Stimulated activated CD4-positive, alpha-beta T cell treated with anti-CD3 and anti-CD28 coated beads, Interleukin-4, amount 100 ng/mL, for 24 hours (primary cell): ENCODE measurements at places on chromosomes 4 and X.

GRCh38 chrX:8306291-8306925 lies 135.3 kb upstream of the VCX2 start:
- no peak for DNase-seq

DNA sequence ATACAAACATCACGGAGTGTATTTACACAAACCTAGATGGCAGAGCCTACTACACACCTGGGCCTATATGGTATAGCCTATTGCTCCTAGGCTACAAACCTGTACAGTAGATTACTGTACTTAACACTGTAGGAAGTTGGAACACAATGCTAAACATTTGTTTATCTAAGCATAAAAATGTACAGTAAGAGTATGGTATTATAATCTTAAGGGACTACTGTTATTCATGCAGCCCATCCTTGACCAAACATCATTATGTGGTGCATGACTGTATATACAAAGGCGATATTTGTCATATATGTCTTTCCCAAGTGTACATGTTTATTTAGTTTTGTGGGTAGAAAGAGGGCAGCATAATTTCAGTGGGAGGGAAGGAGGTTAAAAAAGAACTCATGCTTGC lies 177.7 kb upstream of the FSTL5 start:
- no peak for DNase-seq

DNA sequence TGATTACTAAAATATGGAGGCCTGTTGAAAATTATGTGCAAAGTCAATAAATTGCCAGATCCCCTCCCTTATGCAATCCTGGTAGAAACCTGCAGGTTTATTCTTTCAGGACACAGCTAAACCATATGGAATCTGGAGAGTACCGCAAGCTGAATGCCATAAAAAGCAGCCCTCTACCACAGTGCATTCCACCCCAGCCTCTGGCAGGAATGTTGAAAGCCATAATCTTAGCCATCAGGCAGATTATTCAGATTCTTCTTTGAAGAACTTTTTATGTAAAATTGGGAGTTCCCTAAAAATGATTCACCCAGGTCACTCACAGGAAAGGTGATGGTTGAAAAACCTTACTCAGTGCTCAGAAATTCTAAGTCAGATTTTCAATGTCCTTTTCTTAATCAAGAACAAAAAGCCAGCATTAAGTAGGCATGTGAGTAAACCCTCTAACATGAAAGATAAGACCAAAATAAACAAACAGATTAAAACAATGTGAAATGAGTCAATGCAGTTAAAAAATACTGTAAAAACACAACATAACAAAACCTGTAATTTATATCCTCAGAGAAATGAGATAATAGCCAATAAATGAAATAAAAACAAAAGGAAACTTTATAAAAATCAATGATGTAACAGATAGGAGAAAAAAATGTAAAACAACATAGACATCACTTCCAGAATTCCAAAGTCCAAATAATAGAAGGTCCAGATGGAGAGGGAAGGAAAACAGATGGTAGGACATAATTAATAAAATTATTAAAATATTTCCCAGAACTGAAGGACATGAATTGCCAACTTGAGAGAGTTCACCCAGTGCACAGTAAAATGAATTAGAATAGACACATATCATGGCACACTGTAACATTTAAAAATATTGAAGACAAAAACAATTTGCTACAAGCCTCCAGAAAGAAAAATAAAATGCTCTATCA lies 226.9 kb downstream of the FSTL5 start:
- no peak for DNase-seq

- DNase-seq, result no peak
These were observed 249.4 kb downstream of the ARHGAP10 start for GRCh38 chr4:147981305-147981704.

- DNase-seq, result no peak
These were observed 41.8 kb upstream of the MAML3 start for GRCh38 chr4:140195806-140196205.

DNA sequence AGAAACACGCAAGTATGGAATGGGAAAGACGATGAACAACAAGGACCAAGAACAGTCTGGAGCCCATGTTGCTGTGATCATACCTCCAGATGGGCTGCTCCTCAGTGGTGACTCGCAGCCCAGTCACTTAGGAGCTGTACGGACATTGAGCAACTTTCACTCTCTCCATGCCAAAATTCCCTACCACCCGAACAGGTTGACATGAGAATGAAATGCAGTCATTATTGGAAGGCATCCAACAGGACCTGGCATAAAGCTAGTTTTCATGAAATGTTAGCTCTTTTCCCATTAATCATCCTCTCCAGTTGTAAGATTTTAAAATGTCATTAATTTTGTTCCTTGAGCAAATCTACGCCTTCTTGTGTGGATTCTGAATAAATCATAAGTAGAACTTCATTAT lies 82.7 kb upstream of the GPM6B start:
- no peak for DNase-seq

DNA sequence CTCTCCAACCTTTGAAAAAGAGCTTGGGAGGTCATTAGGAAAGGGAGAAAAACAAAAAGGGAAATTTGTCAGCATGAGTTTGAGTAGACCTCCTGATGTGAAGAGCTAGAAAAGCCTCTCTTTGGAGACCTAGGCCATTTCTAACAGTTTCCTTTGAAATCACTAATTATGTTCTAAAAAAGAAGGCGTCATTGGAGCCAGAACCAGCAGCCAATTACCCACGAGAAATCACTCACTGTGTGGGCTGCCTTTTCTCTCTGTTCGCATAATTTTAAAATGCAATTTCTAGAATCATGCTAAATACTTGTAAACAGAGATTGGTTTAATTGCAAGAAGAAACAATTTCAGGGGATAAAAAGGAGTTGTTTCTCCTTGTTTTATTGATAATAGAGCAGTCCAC lies 246.3 kb upstream of the GATB start:
- no peak for DNase-seq

- DNase-seq, result no peak
These were observed 103.0 kb upstream of the MAML3 start for GRCh38 chr4:140256941-140257340.

DNA sequence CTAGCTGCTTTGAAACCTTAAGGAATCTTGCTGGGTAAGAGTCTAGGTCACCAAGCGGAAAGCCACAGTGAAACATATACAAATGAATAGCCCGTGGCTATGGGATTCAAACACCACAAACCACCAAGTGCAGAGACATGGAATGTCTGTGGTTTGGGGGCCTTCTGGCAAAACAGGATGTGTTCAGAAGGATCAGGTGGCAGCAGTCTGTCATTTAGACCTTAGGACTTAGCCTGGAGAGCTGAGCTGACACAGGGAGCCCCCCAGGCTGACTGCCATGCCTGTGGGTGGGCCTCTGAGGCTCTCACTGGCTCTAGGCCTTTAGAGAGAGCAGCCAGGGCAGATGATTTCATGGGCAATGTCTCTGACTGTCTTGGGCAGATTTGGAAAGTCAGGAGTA lies 225.6 kb downstream of the FBXW7 start:
- no peak for DNase-seq

GRCh38 chrX:101685923-101686322 lies 26.3 kb upstream of the ARMCX2 start:
- DNase-seq, result no peak

DNA sequence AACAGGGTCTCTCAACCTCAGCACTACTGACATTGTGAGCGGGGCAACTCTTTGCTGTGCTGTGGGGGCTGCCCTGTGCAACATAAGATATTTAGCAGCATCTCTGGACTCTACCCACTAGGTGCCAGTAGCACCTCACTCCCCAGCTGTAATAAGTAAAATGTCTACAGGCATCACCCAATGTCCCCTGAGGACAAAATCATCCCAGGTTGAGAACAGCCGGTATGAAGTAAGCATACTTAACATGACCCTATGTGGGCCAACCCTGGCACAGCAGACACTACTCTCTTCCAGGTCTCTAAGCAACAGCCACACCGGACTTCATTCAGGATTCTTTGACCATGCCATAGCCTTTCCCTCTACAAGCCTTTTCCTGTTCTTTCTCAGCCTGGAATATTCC lies 10.5 kb upstream of the MGST2 start:
- DNase-seq, result no peak

DNA sequence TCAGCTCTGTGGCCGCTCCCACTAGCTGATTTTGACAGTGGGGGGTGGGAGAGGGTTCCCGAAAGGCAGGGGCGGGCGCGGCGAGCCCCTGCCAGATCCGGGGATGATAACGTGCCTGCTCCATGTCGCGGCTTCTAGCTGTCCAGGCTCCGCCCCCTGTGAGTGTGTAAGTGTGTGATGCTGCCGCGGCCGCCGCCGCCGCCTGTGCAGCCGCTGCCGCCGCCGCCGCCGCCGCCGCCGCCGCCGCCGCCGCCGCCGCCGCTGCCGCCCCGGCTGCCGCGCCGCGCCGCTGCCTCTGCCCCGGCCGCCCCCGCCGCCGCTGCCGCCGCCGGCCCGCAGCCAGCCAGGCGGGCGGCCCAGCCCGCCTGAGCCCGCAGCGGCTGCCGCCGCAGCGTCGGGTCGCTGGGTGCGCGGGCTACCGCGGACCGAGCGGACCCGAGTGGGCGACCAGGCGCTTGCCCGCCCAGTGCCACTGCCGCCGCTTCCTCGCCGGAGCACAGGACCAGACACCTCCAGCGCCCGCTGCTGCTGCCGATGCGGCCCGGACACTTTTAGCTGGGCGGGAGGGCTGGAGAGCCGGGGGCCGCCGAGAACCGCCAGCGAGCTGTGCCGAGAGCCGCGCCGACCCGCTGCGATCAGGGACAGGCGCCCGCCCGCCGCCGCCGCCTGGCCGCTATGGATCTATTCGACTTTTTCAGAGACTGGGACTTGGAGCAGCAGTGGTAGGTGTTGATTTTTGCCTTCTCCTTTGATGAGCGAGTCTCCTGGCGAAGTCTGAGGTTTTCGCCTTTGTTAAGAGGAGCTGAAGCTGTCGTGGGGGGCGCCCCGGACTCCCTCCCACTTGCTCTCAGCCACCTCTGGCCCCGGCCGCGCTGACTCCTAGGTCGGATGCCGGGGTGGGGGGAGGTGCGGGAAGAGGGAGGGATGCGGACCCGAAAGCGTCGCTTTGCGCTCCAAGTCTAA lies at the start of gene AFF2:
Gene AFF2, plus strand, starts transcription at position 195 of the 963 bp plus-strand sequence. Its CDS starts 481 bp downstream, at position 676.
- DNase-seq, result peak; percentile 46

DNA sequence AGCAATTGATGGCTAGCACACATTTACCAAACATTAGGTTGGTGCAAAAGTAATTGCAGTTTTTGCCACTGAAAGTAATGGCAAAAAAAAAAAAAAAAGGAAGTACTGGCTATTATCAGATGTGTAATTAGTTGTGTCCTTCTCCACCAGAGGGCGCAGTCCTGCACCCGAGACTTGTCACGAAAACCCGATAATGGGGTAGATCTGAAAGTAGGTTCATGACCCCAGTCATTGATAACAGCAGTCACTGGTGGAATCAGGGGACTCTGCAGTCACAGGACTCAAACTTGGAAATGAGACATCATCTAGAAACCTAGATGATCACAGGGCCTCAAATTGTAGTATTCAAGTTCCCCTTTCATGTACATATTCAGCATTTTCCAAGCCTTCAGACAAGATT lies 13.1 kb upstream of the ACOT9 start:
- DNase-seq, result peak; percentile 65

DNA sequence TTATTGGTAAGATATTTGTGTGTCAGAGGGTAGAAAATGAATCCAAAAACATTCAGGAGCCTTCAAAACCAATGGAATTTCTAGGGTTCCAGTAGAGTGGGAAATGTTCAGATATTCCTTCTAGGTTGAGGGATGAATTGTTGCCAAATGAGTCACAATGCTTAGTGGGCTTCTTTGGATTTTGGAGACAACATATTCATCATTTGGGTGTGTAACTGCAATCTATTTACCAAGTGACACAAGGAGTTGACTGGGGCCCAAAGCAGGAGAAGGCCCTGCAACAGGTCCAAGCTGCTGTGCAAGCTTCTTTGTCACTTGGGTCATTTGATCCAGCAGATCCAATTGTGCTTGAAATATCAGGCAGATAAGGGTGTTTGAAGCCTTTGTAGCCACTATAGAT lies 551.5 kb upstream of the PITX2 start:
- no peak for DNase-seq
